ENCODE measurements at places on chromosomes 1 and 21.

- DNase-seq, result no peak
Observed at GRCh38 chr1:198794498-198794897, 155.7 kb downstream of the PTPRC start.

DNA sequence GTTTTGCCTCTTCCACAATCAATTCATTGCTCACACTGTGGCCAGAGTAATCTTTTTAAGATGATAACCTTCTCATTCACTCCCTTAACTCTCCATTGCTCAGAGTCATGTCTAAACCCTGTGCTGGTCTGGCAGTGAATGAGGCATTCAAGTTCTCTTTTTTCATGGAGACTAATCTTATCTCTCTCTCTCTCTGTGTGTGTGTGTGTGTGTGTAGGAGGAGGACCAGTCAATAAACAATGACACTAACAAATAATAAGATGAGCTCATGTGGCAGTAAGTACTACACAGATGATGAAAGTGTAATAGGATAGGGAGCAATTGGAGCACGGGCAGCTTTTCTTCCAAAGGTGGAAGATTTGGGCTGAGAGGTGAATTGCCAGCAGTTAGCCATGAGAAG lies 122.0 kb upstream of the B3GALT2 start:
- DNase-seq, result no peak

- DNase-seq, result no peak
Observed at GRCh38 chr1:114764689-114765088, 6.9 kb upstream of the CSDE1 start.

DNA sequence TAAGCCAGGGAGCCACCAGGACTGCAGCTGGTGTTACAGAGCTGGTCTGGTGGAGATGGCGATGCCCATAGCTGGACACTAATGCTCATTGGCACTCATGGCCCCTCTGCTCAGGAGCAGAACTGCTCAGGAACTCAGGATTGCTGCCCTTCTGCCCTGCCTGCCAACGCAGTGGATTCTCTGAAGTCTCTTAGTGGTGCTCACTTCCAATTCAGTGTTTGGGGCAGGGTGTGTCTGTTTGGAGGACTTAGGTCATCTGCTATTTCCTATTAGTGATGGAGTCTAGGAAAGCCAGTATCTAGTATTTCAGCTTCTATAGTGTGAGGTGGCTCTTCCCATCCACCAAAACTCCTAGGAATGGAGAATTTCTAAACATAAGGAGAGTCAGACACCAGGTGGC lies 29.1 kb downstream of the S100A10 start:
- no peak for DNase-seq

GRCh38 chr1:13732971-13733667 lies 33.1 kb downstream of the PRDM2 start:
- no peak for DNase-seq

DNA sequence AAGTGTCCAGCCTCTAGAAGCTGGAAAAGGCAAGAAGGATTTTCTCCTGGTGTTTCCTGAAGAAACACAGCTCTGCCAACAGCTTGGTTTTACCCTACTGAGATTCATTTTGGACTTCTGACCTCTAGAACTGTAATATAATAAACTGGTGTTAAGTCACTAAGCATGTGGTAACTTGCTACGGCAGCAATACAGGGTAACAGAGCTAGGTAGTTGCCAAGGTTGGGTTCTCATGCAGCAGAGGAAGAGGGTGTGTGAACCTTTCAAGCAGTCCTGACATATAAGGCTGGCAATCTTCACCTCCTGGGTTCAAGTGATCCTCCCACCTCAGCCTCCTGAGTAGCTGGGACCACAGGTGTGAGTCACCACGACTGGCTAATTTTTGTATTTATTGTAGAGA lies 36.0 kb downstream of the GNG4 start:
- no peak for DNase-seq

- DNase-seq, result no peak
Observed at GRCh38 chr1:29488086-29488793, 251.9 kb downstream of the PTPRU start.

- no peak for DNase-seq
Observed at GRCh38 chr21:17388226-17388625, 124.6 kb upstream of the CXADR start.

GRCh38 chr21:34221331-34222030 lies 142.3 kb upstream of the KCNE2 start:
- no peak for DNase-seq

DNA sequence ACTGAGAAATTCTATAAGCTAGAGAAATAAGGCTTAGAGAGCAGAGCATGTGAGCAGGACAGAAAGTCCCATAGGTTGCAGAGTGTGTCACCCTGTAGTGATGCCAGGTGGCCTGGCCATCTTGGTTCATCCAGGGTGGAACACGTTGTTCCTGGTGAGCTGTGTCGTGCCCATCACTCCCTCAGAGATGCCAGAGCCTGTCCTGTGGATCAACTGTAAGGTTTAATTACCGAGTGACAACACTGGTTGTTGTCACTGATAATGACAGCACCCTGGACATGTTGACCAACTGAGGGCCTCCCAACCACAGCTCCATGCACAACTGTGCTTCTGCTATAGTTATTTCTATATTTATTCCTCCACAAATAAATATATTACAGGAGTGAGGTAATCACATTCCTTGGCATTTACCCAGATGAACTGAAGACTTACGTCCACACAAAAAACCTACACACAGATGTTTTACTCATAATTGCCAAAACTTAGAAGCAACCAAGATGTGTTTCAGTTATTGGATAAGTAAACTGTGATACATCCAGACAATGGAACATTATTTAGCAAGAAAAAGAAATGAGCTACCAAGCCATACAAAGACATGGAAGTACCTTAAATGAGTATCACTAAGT lies 6.2 kb downstream of the C1orf198 start:
- no peak for DNase-seq

DNA sequence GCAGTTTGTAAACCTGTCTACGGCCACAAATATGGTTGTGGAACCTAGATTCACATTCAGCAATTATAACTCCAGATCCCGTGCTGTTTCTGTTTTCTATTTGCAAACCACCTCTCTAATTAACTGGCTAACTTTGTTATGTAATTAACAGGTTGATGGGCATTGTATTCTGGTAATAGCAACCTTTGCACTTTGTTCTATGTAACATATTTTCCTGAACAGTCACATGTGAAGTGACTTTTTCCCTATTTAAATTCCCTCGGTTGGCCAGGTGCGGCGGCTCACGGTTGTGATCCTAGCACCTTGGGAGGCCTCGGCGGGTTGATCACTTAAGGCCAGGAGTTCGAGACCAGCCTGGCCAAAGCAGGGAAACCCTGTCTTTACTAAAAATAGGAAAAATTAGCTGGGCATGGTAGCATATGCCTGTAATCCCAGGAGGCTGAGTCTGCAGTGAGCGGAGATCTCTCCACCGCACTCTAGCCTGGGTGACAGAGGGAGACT lies 1.4 kb downstream of the ACADM start:
- no peak for DNase-seq

- no peak for DNase-seq
Observed at GRCh38 chr21:45945066-45945867, 36.3 kb upstream of the COL6A1 start.

GRCh38 chr21:23853796-23854379 lies 1753.4 kb downstream of the MRPL39 start:
- no peak for DNase-seq

GRCh38 chr1:151384584-151384983 lies 12.1 kb upstream of the SELENBP1 start:
- DNase-seq, result no peak

- DNase-seq, result no peak
Observed at GRCh38 chr1:21338573-21339355, 48.5 kb upstream of the ECE1 start.

DNA sequence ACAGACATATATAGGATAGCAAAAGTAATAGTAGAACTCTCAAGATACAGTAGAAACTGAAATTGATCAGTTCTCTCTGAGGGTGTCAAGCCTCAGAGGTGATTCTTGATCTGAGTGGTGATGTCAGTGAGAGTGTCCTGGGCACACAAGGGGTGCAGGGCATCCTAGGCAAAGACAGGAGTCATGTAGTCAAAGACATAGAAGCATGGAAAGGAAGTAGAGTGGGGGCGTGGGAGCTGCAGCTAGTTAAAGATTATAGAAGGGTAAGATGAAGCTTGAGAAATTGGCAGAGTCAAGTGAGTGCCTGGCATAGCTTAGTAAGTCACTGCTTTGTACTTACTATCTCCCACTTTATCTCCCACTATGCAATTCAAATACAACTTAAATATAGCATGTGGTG lies 22.8 kb downstream of the CDC7 start:
- DNase-seq, result no peak

DNA sequence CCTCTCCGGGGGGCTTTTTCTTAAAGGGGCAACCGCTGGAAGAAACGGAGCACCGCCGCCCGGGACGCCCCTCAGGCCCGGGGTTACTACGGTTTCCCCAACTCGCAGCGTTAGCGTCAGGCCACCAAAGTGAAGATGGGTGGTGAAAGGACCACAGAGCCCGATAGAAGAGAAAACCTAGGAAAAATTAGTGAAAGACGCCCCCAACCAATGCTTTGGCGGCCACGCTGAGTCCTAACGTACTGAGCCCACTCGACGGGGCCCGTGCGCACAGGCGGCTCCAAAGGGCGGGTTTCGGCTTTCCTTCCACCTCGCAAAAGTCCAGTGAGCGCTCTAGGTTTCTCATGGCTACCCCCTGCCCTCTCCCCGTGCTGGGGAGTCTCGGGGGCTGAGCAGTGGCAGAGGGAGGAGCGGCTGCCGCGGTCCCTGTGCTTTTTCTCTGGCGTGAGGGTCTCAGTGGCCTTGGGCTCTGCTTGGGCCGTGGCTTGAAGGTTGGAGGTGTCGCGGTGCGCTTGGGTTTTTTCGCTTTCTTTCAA lies 12.2 kb upstream of the SPEN start:
- no peak for DNase-seq

DNA sequence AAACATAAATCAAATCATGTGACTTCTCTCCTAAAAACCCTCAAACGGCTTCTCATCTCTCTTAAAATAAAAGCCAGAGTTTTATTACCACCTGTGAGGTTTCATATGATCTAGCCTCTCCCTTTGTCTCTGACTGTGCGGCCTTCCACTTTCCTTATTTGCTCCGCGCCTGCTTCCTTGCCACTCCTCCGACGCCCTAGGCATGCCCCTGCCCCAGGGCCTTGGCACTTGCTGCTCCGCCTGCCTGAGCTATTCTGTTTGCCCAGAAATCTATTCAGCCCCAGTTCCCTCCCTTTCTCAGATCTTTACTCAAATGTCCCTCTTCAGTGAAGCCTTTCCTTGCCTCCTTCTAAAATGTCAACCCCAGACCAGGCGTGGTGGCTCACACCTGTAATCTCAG lies 57.5 kb upstream of the DISP3 start:
- DNase-seq, result no peak

GRCh38 chr1:156804572-156805243 lies 11.9 kb downstream of the SH2D2A start:
- no peak for DNase-seq

- DNase-seq, result no peak
Observed at GRCh38 chr1:204503122-204503912, 8.7 kb upstream of the PIK3C2B start.

- no peak for DNase-seq
Observed at GRCh38 chr1:39086386-39086785, 60.2 kb downstream of the NDUFS5 start.

- no peak for DNase-seq
Observed at GRCh38 chr1:28096210-28097099, 8.0 kb upstream of the EYA3 start.

DNA sequence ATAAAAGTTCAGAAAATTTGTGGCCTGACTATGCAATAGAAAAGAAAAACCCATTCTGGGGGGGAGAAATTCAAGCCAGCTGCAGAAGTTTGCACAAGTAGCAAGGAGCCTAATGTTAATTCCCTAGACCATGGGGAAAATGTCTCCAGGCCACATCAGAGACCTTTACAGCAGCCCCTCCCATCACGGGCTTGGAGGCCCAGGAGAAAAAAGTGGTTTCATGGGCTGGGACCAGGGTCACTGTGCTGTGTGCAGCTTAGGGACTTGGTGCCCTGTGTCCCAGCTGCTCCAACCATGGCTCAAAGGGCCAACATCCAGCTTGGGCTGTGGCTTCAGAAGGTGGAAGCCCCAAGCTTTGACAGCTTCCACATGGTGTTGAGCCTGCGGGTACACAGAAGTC lies 42.0 kb downstream of the IL23R start:
- DNase-seq, result no peak

DNA sequence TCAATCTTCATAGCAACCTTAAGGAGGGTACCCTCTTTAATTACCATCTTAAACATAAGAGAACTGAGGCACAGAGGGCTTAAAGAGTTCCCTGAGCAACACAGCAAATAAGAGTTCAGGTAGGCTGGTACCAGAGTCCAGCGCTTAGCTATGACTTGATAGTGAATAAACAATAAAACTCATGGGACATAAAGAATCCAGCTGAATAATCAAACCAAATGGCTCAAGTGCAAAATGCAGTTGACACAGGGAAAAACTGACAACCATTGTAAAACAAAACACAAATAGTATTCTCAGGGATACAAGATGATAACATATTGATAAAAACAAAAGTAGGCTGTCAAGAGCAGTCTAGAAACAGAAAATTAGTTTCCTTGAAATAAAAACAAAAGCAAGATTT lies 176.9 kb upstream of the HMGB4 start:
- no peak for DNase-seq

DNA sequence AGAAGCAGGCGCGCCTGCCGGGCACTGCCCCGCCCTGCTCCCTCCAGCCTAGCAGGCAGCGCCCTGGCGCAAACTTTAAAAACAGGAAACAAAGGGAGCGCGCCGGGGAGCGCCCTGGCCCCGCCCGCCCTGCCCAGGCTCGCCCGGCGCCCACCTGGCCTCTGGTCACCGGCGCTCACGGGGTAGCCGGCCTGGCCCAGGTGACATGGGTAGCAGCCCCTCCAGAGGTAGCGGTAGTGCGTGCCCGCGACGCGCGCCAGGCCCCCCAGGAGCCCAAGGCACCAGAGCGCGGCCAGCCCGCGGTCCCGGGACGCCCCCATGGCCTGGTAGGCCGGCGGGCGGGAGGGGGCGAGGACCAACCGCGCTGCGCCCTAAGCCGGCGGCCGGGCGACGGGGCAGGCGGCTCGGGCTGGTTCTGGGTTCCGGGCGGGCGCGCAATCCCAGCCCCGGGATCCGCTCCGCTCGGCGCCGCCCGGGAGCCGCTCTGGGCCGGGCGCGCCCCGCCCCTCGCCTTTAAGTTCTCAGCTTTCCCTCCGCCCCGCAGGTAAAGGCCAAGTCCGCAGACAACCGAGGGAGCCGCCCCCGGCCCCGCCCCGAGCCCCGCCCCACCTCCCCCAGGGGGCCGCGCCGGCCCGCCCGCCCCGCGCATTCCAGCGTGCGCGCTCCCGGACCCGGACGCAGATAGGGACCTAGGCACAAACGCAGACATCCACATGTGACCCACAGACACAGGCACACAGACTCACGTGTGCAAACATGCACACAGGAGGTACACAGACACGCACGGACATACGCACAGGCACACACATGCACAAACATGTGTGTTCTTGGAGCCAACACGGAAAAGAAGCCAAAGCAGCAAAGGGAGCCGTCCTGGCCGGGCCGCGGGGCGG lies 76.7 kb downstream of the ARHGEF16 start:
- DNase-seq, result peak; percentile 50

- no peak for DNase-seq
Observed at GRCh38 chr1:15558516-15558915, 26.3 kb downstream of the AGMAT start.

- DNase-seq, result no peak
Observed at GRCh38 chr1:28056129-28056925, 32.1 kb downstream of the EYA3 start.
